ENCODE measurements at places on chromosomes 4 and X.

DNA sequence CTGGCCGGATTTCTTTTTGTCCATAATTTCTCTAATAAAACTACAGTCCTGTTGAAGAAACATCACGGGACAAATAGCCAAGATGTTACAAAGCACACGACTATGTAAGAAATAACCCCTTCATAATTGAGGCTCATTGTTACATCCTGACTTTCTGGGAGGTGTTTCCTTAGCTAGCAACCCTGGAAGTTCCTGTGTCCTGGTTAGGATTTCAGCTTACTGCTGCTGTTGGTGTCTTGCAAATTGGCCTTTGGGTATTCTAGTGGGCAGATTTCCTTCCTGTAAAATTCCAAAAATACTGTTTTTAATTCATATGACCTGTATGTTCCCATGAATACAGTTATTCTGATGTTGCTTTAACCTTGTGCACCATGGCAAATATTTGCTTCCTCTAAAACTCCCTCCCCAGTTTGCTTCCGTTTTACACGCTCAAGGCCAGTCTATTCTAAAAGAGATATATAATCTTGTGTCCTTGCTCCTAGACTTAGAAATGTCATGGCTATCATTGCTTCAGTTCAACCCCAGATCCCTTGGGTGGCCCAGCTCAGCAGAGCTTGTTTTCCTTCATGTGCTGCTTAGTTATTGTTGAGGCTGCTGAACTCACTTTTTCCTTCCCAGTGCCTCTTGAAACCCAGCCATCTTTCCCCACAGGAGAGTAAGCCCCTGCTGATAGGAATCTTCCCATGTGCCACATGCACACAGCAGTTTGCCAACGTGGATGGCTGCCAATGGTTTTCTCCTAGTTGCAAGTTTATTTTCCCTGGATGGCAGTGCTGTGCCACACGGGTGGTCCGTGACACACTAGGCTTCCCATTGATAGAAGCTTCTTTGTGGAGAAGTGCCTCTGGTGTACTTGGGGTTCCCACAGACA, 75.8 kb downstream of the TSPAN7 start:
- no peak for DNase-seq

- no peak for DNase-seq
Observed at GRCh38 chr4:70783096-70783495, 56.6 kb downstream of the GRSF1 start.

DNA sequence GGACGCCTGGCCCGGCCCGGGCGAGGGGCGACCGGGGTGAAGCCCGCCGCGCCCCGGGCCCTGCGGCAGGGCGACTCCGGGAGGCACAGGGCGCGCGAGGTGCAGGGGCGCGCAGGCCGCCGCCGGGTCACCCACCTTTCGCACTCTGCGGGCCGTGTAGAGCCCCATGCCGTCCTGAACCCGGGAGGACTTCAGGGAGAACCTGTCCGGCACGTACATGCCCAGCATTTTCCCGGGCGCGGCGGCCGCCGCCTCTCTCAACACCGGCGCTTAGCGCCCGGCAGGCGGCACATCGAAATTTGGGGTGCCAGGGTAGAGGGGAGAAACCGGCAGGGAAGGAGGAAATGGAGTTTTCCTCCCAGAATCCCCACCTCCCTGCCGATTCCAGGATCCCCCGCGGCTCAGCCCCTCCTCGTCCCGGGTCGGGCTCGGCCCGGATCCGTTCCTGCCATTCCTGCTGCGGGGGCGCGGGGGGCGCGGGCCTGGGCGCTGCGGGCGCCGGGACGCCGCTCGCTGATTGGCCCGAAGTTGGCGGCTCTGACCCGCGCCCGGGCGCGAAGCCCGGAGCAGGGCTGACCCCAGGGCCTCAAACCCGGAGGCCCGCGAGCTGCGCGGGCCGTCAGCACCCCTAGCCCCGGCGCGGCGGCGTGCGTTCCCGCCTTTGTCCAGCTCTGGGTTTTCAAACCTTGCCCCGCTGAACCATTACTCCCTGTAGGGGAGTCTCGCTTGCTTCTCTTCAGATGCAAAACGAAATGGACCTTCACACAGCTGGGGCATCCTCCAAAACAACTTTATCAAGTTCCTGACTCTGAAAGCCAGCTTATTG, at the start of gene PRDM5:
PRDM5 (minus strand) TSS at position 346 of the 826 bp plus-strand sequence; CDS start at position 228, 118 bp downstream.
- DNase-seq: peak; percentile 30

GRCh38 chr4:24010994-24011393, 121.1 kb upstream of the PPARGC1A start:
- DNase-seq: no peak

DNA sequence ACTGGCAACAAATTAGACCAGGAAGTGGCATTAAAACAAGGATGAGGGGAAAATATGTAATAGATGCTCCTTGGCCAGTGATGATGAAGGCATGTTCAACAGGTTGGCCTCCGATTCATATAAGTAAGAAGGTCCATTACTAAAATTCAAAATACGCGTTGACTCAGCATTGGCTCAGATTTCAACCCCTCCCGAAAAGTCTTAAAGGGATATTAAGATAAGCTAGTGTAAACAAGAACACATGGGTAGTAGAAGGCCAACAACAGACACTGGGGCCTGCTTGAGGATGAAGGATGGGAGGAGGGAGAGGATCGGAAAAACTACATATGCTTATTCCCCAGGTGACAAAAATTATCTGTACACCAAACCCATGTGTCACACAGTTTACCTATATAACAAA, 19.1 kb upstream of the LAP3 start:
- DNase-seq: no peak

Data from activated CD8-positive, alpha-beta memory T cell treated with anti-CD3 and anti-CD28 coated beads, Interleukin-2, amount 50 U/mL, for 4 hours (primary cell).